Hepatocyte (in vitro differentiated cells): ENCODE measurements at places on chromosomes 6 and 20. TPM values are rescaled to one million over a fixed set of nuclear protein-coding genes. Genes with fewer than 3 reads are reported as not detected.

DNA sequence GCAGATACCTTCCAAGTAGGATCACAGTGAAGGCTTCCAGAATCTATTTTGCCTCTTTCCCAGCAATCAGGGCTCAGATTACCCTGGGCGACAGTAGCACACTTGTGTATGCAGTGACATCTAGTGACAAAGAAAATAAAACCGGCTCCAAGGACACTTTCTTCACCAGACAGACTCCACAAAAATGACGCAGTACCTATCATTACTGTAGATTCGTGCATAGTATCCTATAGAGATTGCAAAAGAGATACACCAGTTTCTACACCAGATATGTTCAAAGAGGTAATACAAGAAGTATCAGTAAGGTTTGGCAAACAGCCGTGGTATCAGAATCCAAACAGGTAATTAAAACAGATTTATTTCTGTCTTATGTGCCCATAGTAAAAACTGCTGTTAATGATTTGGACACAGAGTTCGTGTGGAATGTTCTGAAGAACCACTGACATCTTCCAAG is 600.4 kb upstream of the JAG1 start:
- peak; percentile 78 for DNase-seq

DNA sequence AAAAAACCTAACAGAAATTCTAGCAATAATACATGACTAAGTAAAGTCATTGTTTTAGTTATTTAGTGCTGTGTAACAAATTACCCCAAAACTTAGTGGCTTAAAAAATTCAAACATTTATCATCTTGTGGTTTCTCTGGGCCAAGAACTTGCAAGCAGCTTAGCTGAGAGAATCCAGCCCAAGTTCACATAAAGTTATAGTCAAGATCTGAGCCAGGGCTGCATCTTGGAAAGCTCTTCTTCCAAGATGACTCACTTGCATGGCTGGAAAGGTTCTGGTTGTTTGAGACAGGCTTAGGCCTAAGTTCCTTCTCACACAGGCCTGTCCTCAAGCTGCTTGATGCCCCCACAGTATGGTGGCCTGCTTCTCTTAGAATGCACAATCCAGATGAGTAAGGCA is 217.8 kb upstream of the TSHZ2 start:
- DNase-seq, result no peak

GRCh38 chr6:49527320-49527719 is 23.1 kb upstream of the C6orf141 start:
- DNase-seq, result no peak

- DNase-seq, result no peak
These were observed 41.4 kb downstream of the TPD52L1 start for GRCh38 chr6:125194941-125195340.

- DNase-seq, result no peak
These were observed 37.1 kb upstream of the B4GALT5 start for GRCh38 chr20:49750611-49751396.

GRCh38 chr20:20286061-20286460 is 81.8 kb upstream of the INSM1 start:
- DNase-seq, result no peak

Gene KCNQ5
- total RNA-seq, result 1.6 and 5.5 TPM in 2 replicates

DNA sequence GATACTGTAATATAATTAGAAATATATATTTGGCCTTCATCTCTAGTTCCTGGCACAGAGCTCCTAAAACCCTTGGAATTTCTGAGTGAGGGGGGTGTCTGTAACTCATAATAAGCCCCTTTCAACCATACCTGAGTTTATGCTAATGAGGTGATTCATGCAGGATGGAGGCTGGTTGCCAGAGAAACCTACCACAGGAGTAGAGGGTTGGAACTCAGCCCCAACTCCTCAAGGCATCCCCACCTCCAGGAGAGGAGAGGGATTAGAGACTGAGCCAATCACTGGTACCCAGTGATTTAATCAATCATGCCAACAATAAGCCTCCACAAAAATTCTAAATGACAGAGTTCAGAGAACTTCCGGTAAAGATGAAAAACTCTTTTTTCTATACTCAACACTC is 17.5 kb downstream of the UQCC1 start:
- DNase-seq, result no peak

Gene OVOL2
- total RNA-seq, result 1.4 and 2.9 TPM in 2 replicates

- DNase-seq, result no peak
These were observed 39.6 kb upstream of the PRSS35 start for GRCh38 chr6:83472767-83473166.

Gene VSX1
- total RNA-seq, result not detected in 2 replicates

Gene HLA-DMB
- total RNA-seq, result 1.00 and 1.0 TPM in 2 replicates

DNA sequence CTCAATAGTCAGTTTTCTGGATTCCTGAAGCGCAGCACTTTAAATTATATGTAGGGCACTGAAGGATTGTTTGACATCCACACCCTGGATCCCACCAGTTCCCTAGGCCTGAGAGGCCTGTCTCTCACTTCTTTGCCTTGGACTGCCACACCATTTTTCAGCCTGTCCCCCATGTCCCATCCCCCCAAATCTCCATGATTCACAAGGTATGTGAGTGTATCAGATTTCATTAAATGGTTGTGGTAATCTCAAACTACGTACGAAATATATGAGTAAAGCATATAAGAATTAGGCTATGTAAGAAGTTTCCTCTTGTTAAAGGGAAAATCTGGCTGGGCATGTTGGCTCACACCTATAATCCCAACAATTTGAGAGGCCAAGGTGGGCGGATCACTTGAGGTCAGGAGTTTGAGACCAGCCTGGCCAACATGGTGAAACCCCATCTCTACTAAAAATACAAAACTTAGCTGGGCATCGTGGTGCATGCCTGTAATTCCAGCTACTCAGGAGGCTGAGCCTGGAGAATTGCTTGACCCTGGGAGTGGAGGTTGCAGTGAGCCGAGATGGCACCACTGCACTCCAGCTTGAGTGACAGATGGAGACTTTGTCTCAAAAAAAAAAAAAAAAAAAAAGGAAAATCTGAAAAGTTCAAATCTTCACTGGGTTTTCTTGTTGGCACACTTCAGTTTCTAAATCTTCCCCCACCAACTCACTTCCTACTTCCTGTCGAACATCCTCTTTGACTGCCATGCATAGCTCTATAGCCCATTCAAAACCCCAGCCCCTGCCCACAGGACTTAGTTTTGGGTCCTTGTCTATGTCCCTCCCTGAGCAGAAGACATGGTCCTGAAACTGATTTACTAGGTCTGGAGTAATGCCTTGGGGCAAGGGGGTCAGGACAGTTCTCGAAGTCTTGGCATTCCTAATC is 97.3 kb upstream of the SHLD1 start:
- no peak for DNase-seq

- DNase-seq, result no peak
These were observed 45.8 kb downstream of the GINS1 start for GRCh38 chr20:25453035-25453810.

- DNase-seq, result no peak
These were observed 239.3 kb downstream of the NRN1 start for GRCh38 chr6:5767471-5767870.

Gene BCKDHB
- 32.0 and 33.8 TPM in 2 replicates for total RNA-seq

DNA sequence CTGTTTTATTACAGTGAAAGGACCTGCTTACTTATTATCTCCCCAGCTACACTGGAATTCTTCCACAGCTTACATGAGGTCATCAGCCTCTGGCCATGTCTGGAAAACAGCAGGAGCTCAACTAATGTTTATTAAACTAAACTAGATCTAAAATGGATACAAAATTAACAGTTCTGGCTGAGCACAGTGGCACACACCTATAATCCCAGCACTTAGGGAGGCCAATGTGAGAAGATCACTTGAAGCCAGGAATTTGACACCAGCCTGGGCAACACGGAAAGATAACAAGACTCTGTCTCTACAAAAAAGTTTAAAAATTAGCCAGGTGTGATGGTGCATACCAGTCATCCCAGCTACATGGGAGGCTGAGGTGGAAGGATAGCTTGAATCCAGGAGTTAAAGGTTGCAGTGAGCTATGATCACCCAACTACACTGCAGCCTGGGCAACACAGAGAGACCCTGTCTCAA is 220.8 kb upstream of the MARCKS start:
- no peak for DNase-seq

Gene ZFP57
- not detected in 2 replicates for total RNA-seq

Gene PTGIS
- total RNA-seq, result 22.5 and 26.1 TPM in 2 replicates

Gene TTK
- 10.2 and 10.7 TPM in 2 replicates for total RNA-seq

Gene LBP
- total RNA-seq, result 48.4 and 71.5 TPM in 2 replicates

- no peak for DNase-seq
These were observed 32.0 kb upstream of the AKAP7 start for GRCh38 chr6:131103296-131103695.

DNA sequence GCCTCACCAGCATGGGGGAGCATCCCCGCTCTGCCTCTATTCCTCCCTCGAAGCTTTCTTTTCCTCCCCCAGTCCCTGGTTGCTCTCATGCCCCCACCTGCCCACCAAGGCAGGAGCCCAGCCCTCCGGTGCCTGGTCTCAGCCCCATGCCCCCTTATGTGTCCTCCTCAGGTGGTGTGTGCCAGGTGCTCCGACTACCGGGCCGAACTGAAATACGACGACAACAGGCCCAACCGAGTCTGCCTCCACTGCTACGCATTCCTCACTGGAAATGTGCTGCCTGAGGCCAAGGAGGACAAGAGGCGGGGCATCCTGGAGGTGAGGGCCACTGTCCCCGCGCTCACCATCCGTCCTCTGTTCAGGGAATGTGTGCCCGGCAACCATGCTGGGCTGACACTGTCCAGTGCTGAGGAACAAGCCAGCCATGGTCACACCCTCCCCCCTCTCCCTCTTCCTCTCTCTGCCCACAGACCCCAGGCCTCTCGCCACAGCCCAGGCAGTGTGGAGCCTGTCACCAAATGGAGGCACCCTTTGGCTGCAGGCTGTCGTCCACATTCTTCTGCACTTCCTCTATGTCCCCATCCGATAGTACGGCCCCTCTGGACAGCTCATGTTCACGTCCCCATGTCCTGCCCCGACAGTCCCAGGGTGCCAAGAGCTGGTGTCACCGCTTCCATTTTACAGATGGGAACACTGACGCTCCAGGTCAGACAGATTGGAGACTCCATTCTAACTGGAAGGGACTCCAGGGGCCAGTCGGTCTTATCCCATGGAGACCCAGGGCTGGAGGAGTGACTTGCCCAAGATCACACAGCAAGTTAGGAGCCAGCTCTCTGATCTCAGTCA is 20.4 kb downstream of the FGD2 start:
- no peak for DNase-seq

Gene SMPDL3A
- 124 and 126 TPM in 2 replicates for total RNA-seq

- DNase-seq, result no peak
These were observed 447.9 kb upstream of the OPRM1 start for GRCh38 chr6:153591159-153591558.
